Activated CD4-positive, alpha-beta memory T cell treated with anti-CD3 and anti-CD28 coated beads, Interleukin-2, amount 10 ng/mL, durations not matched to agents 7 days and 5 days (primary cell): ENCODE measurements at places on chromosomes 2 and 18. TPM values are rescaled to one million over a fixed set of nuclear protein-coding genes. Genes with fewer than 3 reads are reported as not detected.

Gene IHH
- total RNA-seq, result not detected

Gene LIPT1
- 7.3 TPM for total RNA-seq

Gene LCT
- total RNA-seq, result 0.08 TPM

Gene AQP4
- not detected for total RNA-seq

DNA sequence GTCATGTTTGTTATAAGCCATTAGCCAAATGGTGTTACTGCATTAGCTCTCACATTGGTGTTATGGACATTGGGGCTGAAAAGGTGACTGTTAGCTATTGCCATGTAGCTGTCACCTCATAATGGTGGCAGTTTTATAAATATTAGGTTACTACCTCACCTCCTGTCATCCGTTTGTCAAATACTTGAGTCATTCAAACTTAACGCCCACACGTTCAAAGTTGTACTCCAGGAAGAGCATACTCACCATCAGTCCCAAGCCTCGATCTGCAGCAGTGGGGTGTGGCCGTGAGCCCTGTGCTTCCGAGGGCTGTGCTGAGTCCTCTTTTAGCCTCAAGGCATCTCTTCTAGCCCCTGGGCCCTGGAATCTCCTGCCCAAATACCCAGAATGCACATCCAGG lies 87.3 kb downstream of the PDK1 start:
- no peak for DNase-seq

DNA sequence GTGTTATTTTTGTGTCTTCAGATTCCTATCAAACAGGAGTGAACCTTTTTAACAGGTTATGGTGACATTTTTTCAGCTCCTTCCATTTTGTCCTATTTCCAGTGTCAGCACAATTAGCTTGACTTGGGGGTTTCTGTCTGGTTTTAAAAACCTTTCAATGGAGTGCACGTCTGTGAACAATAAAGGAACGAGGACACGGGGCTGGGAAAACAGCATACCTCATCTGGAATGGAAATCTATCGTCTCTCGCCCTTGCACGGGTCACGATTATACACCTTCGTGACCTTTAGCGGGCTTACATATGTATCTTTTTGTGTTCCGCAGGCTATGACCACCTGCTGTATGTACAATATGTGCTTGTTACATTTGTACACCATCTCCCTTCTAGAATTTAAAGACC lies 2.3 kb upstream of the ZNF532 start:
- DNase-seq, result no peak

DNA sequence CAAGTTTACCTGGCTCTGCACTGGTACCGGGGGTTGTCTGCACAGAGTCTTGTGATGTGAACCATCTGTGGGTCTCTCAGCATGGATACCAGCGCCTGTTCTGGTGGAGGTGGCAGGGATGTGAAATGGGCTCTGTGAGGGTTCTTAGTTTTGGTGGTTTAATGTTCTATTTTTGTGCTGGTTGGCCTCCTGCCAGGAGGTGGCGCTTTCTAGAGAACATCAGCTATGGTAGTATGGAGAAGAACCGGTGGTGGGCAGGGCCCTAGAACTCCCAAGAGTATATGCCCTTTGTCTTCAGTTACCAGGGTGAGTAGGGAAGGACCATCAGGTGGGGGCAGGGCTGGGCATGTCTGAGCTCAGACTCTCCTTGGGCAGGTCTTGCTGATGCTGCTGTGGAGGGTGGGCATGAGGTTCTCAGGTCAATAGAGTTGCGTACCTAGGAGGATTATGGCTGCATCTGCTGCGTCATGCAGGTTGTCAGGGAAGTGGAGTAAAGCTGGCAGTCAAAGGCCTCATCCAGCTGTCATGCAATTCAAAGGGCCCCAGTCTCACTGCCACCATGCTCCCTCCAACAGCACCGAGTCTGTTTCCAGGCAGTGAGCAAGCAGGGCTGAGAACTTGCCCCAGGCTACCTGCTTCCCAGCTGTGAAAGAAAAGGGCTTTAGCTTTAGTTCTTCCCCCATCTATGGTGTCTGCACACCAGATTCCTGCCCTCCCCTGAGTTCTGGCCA lies 278.0 kb downstream of the METTL4 start:
- DNase-seq, result no peak

GRCh38 chr18:24138789-24139616 lies at the start of gene CABYR:
Gene CABYR (plus strand): TSS chr18:24139062. CDS start chr18:24143115, 4,053 bp downstream.
- peak; percentile 68 for DNase-seq

GRCh38 chr2:30147196-30147714 lies 448 bp downstream of the YPEL5 start:
- no peak for DNase-seq

GRCh38 chr2:99201959-99202678 lies 21.1 kb downstream of the MRPL30 start:
- DNase-seq, result no peak

- DNase-seq, result no peak
Measured at GRCh38 chr2:3257166-3257565, 120.5 kb downstream of the EIPR1 start.

- no peak for DNase-seq
Measured at GRCh38 chr2:64966017-64966416, 23.2 kb upstream of the SLC1A4 start.

- DNase-seq, result no peak
Measured at GRCh38 chr2:169718930-169719504, 14.6 kb upstream of the KLHL23 start.
